ENCODE measurements at places on chromosomes 16 and 17. TPM values are rescaled to one million over a fixed set of nuclear protein-coding genes. Genes with fewer than 3 reads are reported as not detected.

DNA sequence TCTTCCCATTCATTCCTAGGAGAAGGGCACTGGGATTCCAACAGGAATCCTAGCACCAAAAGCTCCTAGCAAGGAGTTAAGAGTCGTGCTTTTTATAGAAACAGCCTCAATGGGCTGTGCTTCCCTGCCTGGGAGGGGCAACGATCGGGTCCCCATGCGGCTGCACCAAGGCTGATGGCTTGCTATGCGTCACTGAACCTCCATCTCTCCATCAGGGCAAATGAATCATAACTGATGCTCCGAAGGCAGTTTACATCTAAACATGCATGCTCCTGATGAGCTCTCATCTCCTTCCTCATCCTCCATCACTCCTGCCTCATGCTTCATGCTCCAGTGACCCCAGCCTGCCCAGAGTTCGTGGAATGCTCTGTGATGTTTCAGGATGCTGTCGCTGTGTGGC lies 270.5 kb downstream of the FOXL1 start:
- DNase-seq = no peak

DNA sequence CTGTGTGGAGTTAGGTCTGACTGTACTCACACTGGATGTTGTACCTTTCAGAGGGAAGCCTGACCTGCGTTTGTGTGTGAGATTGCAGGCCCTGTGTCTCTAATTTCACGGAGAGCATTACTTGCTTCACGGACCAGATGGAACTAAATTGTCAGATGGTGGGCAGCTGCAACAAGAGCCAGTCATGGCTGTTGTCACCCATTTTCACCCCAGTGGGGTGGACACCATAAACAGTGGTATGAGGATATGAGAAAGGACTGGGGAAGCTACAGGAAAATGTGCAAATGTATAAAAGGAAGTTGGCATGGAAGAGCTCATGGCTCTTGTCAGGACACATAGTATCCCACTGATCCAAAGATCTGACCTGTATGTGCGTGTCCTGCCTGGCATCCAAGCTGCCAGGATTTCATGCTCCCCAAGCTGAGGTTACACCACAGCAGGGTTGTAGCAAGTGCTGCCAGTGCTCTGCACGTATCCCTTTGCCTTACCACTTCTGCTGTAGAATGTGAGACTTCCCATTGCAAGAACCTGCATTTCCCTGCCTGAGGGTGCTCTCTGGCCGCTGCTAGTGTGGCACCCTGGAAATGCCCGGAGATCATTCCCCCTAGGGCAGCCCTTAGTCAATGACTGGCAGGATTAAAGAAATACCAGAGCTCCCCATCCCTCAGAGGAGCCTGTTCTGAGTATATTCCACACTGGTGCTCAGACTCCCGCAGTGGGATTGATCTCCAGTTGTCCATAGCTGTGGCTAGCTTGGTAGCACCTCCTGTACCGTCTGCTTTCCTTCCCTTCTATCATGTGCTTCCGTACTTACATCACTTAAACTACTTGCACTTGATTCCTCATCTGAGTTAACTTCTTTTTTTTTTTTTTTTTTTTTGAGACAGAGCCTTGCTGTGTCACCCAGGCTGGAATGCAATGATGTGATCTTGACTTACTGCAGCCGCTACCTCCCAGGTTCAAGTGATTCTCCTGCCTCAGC lies 70.4 kb upstream of the TANC2 start:
- DNase-seq = no peak

- DNase-seq = no peak
These were observed 22.4 kb downstream of the SNX11 start for GRCh38 chr17:48129981-48130380.

Gene TEX19
- total RNA-seq = not detected

Gene WDR45B
- total RNA-seq = 41.2 TPM

Gene SPNS2
- total RNA-seq = 16.8 TPM

Gene HLF
- 38.4 TPM for total RNA-seq

Gene DPEP3
- not detected for total RNA-seq

GRCh38 chr17:51537996-51538550 lies 277.7 kb downstream of the UTP18 start:
- DNase-seq = no peak

Gene GLIS2
- total RNA-seq = 16.0 TPM

Gene HAGHL
- total RNA-seq = 9.6 TPM

- DNase-seq = no peak
These were observed 29.4 kb downstream of the TANC2 start for GRCh38 chr17:62995377-62995885.

Gene CLDN7
- not detected for total RNA-seq

DNA sequence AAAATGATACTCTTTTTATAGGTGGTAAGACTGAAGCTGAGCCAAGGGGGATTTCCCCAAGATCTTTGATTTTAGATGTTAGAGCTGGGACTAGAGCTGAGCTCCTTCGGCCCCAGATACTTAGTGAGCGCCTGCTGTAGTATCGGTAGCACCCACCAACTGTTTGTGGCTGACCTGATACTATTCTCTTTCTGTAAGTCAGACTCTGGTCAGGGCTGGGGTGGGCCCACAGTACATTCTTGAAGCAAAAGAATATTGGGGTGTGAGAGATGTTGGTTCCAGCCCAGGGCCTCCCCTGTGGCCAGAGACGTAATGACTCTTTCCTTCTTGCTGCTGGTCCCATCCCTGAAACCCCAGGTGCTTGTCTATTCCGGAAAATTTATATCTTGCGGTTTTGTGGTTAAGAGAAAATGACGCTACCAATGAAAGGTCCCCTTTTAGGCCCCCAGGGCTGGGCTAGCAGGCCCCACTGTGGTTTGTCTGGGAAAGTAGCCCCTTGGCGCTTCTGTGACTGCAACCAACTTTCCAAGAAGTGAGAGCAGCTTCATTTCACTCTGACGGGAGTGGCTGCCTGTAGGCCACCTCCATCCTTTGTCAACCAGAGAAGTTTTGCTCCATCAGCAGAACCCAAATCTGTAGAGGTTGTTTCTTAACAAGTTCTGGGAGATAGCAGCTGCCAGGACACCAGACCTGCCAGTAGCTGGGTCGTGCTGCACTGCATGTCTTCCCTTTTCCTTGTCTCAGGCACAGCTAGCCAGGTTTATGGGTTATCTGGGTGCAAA lies 86.4 kb upstream of the LGALS9 start:
- no peak for DNase-seq

Gene DNASE1L2
- total RNA-seq = 0.83 TPM

- DNase-seq = no peak
These were observed 46.4 kb upstream of the CDH13 start for GRCh38 chr16:82580298-82580890.

DNA sequence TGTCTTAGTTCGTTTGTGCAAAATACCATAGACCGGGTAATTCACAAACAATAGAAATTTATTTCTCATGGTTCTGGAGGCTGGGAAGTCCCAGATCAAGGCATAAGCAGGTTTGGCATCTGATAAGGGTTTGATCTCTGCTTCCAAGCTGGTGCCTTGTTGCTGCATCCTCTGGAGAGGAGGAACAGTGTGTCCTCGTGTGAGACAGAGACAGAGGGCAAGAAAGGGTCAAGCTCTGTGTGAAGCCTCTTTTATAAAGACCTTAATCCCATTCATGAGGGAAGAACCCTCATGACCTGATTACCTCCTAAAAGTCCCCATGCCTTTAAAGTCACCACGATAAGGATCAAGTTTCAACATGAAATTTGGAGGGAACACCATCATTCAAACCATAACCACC lies 55.8 kb upstream of the TANC2 start:
- DNase-seq = peak; percentile 7

DNA sequence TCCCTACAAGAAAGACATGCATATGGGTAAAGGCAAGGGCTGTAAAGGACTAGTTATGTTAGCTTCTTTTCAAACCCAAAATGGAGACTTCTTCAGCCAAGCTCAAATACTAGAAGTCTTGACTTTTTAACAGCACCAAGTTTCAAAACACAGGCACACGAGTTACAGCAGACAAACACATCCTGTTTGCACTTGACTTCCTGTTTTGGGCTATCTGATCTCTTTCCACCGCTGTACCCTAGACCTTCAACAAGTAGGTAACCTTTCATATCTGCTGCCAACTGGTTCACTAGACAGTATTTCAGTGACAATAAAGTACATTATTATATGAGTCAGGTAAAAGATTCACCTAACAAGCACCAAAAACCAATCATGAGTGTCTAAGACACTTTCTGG lies 12.3 kb downstream of the RFFL start:
- DNase-seq = no peak

DNA sequence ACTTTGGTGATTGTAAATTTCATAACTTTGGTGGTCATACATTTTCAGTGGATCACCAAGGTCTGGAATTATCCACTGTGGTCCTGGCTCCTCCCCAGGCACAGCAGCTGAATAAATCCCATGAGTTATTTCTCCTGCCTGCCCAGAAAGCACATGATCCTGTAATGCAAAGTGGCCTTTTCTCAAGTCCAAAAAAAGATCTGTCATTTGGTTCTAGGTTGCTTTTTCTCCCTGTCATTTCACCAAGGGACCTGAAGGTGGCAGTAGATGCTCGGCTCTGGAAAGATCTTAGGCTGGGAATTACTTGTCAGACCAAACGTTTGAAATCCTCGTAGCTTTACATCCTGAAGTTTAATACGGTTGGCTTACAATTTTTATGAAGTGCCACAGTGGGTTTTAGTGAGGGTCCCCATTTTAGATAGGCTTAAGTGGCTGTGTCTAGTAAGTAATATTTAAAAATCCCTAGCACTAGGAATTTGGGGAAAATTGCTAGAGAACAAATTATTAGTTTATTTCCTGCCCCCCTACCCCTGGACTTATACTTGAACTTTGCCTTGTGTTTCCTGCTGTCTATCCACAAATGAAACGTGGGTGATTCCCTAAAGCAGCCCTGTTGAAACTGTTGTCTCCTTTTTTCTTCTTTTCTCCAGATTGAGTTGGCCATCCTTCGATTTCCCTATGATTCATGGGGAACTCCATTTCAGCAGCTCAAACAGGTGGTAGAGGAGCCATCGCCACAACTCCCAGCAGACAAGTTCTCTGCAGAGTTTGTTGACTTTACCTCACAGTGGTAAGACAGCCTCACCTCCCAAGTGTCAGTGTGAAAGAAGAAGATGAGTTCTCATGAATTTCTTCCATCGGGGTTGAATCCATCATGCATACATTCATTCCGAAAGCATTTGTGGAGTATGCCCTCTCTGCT lies 111.7 kb downstream of the MAP2K6 start:
- peak; percentile 64 for DNase-seq

GRCh38 chr16:4477966-4478365 lies 1.8 kb downstream of the HMOX2 start:
- DNase-seq = no peak

GRCh38 chr16:74078511-74079231 lies 217.9 kb upstream of the PSMD7 start:
- DNase-seq = no peak

DNA sequence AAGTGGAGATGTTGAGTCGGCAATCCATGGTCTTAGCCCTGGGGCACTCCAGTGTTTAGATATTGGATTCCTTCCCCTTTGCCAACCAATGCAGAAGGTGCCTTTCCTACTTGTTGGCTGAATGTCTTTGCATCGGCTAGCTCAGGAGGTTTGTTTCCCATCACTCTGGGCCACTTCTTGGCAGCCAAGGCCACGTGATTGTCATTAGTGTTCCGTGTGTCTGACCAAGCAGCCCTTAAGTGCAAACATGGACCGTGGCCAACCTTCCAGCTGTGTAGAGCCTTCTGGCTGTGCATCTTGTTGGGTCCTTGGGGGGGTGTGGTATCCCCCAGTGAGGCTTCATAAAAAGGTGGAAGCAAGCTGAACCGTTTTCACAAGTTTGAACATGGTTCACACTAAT lies 66.0 kb downstream of the GNAO1 start:
- no peak for DNase-seq

Gene P3H4
- 15.4 TPM for total RNA-seq

Gene BLMH
- total RNA-seq = 13.9 TPM

DNA sequence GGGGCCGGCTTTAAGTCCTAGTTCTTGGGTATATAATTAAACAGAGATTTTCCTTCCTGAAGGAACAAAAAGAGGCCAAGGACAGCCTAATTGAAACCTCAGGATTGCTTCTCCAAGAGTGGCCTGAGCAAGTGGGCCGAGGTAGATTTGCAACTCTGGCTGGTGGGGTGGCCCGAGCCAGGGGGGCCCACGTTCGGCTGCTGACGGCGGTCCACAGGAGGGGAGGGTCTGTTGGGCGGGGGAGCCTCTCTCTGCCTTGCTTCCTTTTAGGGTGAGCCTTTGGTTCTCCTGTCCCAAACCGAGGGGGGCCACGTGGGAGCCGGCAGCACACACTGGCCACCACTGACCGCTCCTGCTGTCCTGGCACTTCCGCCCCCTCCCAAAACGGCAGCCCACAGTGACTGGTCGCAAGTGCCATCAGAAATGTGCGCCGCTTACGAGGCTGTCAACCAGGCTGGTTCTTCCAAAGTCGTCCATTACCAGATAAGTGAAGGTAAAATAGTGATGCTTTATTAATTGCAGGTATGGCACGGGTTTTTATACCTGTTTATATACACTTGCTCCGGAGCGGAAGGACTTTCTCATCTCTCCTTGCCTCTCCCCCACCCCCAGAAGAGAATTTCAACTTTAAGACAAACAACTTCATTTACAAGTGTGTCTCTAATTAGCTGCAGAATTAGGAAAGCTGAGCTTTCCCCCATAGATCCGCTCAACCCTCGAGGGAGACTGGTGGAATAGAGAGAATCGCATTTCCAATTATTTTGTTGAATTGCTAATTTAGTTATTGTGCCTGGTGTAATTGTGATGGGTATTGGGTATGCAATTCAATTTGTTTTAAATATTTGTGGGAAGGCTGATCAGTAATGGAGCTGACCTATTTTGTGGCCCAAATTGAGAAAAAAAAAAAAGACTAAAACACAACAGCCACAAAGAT lies 117.8 kb downstream of the AATF start:
- no peak for DNase-seq

GRCh38 chr17:31786796-31787481 lies 72.1 kb downstream of the COPRS start:
- DNase-seq = no peak

Gene PAQR4
- total RNA-seq = 4.7 TPM

GRCh38 chr17:325270-326009 lies 27.2 kb downstream of the RPH3AL start:
- DNase-seq = no peak

DNA sequence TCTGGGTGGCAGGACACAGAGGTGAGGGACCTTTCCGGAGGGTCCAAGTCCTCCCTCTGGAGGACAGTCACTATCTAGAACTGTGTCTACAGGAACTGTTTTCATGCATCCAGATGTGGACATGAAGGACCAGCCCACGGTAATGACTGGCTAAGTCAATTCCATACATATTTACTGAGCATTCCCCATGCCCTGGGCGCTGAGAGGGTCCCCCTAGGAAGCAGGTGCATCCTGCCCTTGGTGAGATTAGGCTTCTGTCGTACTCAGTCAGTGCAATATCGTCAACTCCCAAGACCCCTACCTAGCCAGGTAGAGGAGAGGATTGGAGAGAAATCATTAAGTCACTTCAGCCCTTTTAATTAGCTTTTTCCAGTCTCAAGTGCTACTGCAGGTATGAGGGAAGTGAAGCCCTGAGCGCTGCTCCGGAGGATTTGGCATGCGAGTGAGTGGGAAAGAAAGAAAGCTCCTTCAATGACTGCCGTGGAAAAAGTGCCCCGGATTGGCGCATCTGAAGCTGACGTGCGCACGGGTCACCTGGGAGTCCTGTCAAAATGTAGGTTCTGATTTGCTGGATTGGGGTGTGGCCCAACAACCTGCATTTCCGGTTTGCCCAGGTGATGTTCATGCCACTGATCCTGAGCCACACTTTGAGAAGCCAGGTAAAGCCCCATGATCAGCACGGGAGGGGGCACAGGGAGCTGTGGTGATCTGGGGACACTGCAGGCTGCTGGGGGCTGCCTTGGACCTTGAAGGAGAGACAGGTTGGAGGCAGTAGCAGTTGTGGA lies 367.4 kb upstream of the TNRC6C start:
- no peak for DNase-seq

Gene CENPN
- total RNA-seq = 18.1 TPM

- no peak for DNase-seq
These were observed 16.0 kb downstream of the MAP2K6 start for GRCh38 chr17:69430488-69430887.

Gene DHODH
- total RNA-seq = 52.0 TPM

Gene CACNG5
- not detected for total RNA-seq

Measured in right atrium auricular region (tissue), 2 donors.